ENCODE measurements at places on chromosomes 3 and 15. TPM values are rescaled to one million over a fixed set of nuclear protein-coding genes. Genes with fewer than 3 reads are reported as not detected.

CYP1A2 gene
- not detected for total RNA-seq

CAPN3 gene
- total RNA-seq = 0.27 TPM

SLC2A2 gene
- not detected for total RNA-seq

LRTM1 gene
- not detected for total RNA-seq

FETUB gene
- 0.23 TPM for total RNA-seq
